Lower leg skin (tissue), 4 donors: ENCODE measurements at places on chromosomes 2 and 18. TPM values are rescaled to one million over a fixed set of nuclear protein-coding genes. Genes with fewer than 3 reads are reported as not detected.

Gene SCN7A
- 7.3 TPM for total RNA-seq

DNA sequence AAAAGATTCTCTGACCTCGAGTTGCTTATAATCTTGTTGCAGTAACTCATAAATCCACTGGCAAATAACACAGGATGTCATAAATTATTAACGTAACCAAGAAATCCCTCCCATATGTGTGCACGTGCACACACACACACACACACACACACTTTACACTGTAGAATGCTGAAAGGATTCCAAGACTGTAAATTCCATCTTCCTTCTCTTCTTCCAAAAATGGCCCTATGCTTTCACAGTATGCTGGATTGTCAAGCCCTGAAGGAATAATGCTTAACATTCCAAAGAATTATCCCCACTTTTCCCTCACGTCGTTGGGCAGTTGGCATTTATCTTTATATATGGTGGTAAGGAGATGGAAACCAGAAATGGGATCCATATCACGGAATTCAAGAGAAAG lies 117.5 kb upstream of the CRIM1 start:
- no peak for DNase-seq

Gene C1GALT1C1L
- total RNA-seq = 0.36 TPM

DNA sequence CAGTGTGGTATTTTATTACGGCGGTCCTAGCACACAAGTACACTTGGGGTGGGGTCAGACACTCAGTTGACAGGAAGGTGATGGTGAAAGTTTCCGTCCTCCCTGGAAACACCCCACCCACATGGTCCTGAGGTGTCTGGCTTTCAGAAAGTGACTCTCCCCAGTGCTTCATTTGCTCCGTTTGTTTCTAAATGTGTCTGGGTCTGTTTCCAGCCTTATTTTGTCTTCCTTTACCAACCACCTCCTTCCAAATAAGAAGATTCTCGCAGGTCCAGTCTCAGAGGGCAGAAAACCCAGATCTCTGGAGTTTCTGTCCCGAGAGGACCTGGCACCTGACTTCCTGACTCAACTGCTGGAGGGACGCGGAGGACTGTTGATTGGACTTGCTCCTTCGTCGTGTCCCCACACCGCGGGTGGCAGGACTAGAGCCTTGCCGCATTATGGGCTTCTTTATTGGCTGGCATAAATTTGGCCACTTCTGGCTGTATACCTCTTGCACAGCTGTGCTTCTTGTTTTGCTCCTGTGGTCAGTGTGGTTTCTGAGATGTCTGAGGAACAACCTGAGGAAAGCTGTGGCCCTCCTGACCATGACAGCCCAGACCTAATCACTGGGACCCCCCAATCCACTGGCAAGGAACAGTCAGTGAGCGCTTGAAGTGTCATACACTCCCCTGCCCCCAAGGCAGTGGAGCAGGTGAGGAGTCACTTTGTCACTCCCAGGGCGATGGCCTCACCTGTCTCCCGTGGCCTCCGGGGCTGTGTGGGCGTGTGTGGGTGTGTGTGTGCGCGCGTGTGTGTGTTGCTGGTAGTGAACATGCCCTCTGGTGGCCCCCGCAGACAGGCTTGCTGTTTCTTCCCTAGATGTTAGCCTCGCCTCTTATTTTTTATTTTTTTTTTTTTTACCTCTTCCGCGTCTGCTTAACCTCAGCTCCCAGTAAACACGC lies 45.6 kb downstream of the MEX3C start:
- peak; percentile 71 for DNase-seq

Gene SLC14A1
- 7.6 TPM for total RNA-seq

Gene ABCG8
- not detected for total RNA-seq

- no peak for DNase-seq
Measured at GRCh38 chr18:11155034-11155759, 5.8 kb upstream of the PIEZO2 start.

DNA sequence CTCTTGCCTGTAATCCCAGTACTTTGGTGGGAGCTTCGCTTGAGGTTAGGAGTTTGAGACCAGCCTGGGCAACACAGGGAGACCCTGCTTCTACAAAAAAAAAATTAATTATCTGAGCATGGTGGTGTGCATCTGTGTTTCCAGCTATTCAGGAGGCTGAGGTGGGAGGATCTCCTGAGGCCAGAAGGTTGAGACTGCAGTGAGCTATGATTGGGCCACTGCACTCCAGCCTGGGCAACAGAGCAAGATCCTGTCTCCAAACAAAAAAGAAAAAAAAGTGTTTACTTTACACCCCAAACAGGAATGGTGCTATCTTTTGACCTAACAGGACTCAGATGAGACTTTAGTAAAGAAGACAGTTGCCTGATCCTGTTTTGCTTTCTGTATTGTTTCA lies 35.6 kb downstream of the MAL start:
- peak; percentile 7 for DNase-seq

DNA sequence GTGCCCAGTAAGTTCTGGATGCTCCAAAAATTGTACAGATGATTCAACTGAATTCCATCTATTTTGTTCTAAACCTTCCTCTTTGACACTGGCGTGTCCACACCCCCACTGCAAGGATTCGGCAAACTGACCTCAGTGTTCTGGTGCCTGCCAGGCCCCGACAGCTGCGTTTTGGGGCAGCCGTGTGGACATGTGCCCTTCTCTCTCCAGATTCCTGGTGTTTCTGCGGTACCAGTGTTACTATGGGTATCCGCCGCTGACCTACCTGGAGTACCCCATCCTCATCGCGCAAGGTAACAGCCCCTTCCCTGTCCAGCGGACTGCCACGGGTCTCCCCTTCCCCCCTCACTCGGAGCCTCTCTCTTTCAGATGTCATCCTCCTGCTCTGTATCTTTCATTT lies 5.0 kb downstream of the SLC66A3 start:
- DNase-seq = peak; percentile 70

Gene MXD1
- total RNA-seq = 24.2 TPM

DNA sequence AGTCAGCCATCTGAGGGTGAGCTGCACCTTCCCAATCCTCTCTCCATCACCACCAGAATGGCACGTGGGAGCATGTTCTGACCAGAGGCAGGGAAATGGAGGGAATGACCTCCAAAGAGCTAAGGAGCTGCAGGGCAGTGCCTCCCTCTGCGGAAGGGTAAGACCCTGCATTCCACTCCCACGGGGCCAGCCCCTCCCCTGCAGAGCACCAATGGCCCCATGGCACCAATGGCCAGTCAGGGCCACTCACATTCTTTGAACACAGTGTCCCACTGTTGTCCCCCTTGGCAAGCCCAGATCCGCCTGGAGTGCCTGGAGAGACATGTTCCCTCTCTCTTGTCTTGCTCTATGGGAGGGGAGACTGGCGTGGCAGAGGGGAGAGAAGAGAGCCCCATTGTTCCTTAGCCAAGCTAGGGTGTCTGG lies 164.4 kb downstream of the TNS1 start:
- no peak for DNase-seq

DNA sequence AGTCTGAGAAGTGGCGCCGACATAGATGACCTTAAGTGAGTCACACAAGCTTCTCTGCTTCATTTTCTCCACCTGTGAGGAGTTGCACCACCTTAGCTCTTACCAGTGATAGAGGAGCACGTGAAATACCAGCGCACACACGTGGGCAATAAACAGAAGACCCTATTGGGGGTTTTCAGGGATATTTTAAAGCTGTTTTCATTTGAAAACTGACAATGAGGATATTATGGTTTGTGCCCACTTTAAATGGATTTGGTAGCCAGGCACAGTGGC lies 47.3 kb upstream of the FZD7 start:
- no peak for DNase-seq

DNA sequence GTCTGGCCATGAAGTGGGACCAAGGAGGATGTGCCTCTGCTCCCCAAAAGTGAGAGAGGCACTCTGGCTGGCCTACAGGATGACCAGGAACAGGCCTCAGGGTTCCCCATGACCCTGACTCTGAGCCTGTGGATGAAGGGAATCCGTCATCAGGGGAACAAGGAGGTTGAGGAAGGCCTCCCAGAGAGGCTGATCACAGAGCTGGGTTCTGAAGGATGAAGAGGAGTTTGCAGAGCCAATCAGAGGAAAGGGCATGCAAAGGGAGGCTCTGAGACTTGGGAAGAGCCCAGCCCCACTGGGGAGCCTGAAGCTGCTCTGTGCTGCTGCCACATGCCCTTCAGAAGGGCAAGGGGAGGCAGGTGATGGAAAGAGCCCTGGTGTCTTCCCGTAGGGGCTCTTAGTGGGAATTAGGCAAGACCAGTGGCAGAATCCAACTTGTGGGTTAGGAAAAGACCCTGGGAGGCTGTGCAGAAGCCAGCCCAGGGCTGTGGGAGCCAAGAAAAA lies 141.3 kb upstream of the ID2 start:
- DNase-seq = no peak

DNA sequence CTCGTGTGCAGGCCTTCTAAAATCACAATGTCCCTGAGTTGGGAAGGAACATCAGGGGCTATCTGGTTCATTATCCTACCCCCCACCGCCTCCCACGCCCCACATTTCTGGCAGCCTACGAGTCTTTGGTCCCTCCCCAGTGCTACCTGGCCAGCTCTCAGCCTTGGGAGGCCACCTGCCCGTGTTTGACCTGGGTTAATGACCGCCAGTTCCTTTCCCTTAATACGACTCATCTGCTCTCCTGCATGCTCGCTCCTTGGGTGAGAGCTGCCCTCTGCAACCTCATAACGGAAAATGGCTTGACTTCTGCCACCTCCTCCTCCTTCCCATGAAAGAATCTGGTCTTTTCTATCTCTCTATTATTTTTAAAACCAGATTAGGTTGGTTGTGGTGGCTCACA lies 112.5 kb downstream of the NEDD4L start:
- DNase-seq = no peak

GRCh38 chr2:106366204-106366885 lies 101.9 kb downstream of the RGPD3 start:
- DNase-seq = no peak

DNA sequence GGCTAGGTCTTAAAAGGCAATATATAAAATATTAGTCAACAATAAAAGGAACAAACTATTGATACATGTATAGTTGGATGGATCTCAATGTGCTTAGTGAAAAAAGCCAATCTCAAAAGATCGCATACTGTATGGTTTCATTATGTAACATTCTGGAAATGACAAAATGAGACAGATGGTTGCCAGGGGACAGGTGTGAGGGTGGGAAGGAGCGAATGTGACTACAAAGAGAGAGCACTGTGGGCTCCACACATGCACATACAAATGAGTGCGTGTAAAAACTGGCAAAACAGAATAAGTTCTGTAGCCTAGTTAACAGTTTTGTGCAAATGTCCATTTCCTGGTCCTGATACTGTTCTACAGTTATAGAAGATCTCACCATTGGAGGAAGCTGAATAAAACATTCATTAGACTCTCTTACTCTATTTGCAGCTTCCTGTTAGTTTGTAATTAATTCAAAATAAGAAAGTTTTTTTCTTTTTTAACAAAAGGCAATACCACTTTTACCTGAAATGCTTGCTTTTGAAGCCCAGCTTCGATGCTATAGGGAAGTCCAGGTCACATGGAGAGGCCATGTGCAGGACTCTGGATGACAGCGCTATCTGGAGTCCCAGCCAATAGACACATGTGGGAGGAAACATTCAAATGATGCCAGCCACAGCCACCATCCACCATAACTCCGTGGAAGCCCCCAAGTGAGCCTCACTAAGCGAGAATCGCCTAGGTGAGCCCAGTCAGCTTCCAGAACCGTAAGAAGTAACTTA lies 21.0 kb upstream of the C2orf80 start:
- DNase-seq = no peak

Gene KIAA2012
- not detected for total RNA-seq

Gene ZNF638
- total RNA-seq = 114 TPM

DNA sequence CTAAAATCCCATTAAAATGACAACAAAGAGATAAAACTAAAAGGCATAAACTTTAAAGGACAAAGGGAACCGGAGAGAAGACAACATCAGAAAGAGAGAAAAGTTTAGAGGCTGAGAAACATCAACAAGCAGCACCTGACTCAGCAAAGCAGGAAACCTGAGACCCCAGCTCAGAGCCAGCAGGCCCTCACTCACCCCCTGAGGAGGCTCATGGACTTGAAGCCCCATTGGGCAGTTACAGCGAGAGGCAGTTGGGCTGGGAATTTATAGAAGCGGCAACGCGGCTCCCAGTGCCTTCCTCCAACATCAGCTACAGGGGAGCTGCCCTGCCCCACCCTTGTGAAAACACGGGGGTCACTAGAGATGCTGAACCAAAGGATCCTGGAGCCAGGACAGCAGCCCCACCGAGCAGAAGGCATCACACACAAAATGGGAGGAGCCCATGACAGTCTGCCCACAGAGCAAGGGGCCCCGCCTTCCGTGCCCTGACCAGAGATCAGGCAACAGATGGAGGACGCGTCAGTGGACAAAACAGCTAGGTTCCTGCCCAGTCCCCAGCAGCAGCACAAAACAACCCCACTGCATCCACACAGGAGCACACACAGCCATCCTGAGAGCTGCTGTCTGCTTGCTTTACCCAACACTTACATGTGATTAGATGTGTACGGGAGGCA lies 52.7 kb downstream of the CMPK2 start:
- no peak for DNase-seq

DNA sequence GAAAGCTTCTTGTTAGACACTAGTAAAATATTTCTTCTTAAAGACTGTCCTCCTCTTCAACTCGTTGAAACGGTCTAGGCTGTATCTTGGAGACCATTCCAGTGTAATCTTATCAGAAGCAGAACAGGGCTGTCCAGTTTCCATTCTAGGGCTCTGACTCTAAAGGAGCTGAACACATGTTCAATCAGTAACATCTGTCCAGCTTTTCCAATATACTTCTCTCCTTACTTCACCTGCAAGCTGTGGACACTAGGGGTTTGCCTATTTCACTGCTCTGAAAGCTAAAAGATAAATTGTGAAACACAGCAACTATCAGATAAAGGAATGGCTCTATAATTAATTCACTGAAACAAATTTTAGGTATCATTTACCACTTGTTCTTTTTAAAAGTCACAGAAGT lies 73.8 kb downstream of the ZNF385B start:
- DNase-seq = no peak

Gene KCTD18
- total RNA-seq = 26.2 TPM

DNA sequence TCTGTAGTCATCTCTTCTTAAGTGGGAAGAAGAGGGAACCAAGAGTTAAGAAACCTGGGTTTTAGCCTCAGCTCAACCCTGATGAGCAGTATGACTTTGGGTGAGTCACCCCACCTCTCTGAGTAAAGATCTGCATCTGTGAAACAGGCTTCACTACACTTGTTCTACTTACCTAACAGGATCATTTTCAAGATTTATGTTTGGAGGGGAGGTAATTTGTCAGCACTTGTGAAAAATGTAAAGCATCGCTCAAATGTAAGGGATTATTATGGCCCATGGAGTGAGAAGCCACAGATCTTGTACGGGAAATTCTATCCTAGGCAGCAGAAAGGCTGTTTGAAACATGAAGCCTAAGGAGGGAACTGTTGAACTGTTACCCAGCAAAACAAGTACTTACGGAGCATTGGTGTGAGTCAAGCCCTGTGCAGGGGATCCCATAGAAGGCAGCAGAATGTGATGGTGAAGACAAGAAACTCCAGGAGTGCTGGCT lies 160.6 kb downstream of the PRKCE start:
- DNase-seq = no peak

Gene VIT
- 16.3 TPM for total RNA-seq
